ENCODE measurements at places on chromosomes 7 and 10. TPM values are rescaled to one million over a fixed set of nuclear protein-coding genes. Genes with fewer than 3 reads are reported as not detected.

SH2D4B gene
- total RNA-seq = 0.07 TPM

ELMO1 gene
- 0.43 TPM for total RNA-seq

OR13A1 gene
- not detected for total RNA-seq

CROT gene
- 13.4 TPM for total RNA-seq

ZNF804B gene
- total RNA-seq = not detected

FFAR4 gene
- not detected for total RNA-seq

SYT15B gene
- not detected for total RNA-seq

NRAP gene
- under 0.01 TPM for total RNA-seq

EGR2 gene
- total RNA-seq = 1.7 TPM

XRCC2 gene
- total RNA-seq = 1.2 TPM

AKR1B15 gene
- total RNA-seq = 0.07 TPM

C7orf57 gene
- total RNA-seq = not detected

CALML3 gene
- not detected for total RNA-seq

ACTL6B gene
- total RNA-seq = not detected

FAM25C gene
- not detected for total RNA-seq
